ENCODE measurements at places on chromosomes 2 and 18. TPM values are rescaled to one million over a fixed set of nuclear protein-coding genes. Genes with fewer than 3 reads are reported as not detected.

GBX2 gene
- total RNA-seq, result 6.7 TPM

ZNF236 gene
- total RNA-seq, result 34.2 TPM

C2orf49 gene
- total RNA-seq, result 23.8 TPM

TEX44 gene
- total RNA-seq, result 0.48 TPM

HOXD13 gene
- 4.8 TPM for total RNA-seq

PROKR1 gene
- total RNA-seq, result 0.72 TPM

KCNG3 gene
- 1.7 TPM for total RNA-seq

TSPYL6 gene
- total RNA-seq, result 0.24 TPM

RGPD3 gene
- total RNA-seq, result 4.1 TPM

NXPH2 gene
- not detected for total RNA-seq

SCN9A gene
- 8.2 TPM for total RNA-seq

CNRIP1 gene
- total RNA-seq, result 38.3 TPM

FAM237A gene
- not detected for total RNA-seq

MRPL44 gene
- 20.2 TPM for total RNA-seq

STARD7 gene
- total RNA-seq, result 42.1 TPM

AOX1 gene
- 7.7 TPM for total RNA-seq

CXCR1 gene
- total RNA-seq, result 2.9 TPM

MBD1 gene
- total RNA-seq, result 34.9 TPM

ABCG5 gene
- total RNA-seq, result 0.96 TPM

UGT1A8 gene
- total RNA-seq, result 6.5 TPM

NFATC1 gene
- total RNA-seq, result 50.8 TPM

ELOA2 gene
- 1.9 TPM for total RNA-seq

KIF5C gene
- 4.3 TPM for total RNA-seq

SERPINB11 gene
- total RNA-seq, result 16.6 TPM

LOXHD1 gene
- total RNA-seq, result not detected

CFAP65 gene
- 2.9 TPM for total RNA-seq

SP5 gene
- 3.9 TPM for total RNA-seq

GAL3ST2 gene
- 2.2 TPM for total RNA-seq

PKDCC gene
- total RNA-seq, result 93.2 TPM

MYO1B gene
- total RNA-seq, result 51.0 TPM

SESTD1 gene
- total RNA-seq, result 34.2 TPM

NLRC4 gene
- 4.3 TPM for total RNA-seq

USP37 gene
- 46.0 TPM for total RNA-seq

All from umbilical cord (tissue), 2 donors.